ENCODE measurements at places on chromosomes 1 and 21.

- DNase-seq: no peak
Measured at GRCh38 chr1:9792156-9793042, 31.4 kb downstream of the CLSTN1 start.

GRCh38 chr1:16888860-16889816, 6.6 kb upstream of the RNU1-2 start:
- DNase-seq: no peak

DNA sequence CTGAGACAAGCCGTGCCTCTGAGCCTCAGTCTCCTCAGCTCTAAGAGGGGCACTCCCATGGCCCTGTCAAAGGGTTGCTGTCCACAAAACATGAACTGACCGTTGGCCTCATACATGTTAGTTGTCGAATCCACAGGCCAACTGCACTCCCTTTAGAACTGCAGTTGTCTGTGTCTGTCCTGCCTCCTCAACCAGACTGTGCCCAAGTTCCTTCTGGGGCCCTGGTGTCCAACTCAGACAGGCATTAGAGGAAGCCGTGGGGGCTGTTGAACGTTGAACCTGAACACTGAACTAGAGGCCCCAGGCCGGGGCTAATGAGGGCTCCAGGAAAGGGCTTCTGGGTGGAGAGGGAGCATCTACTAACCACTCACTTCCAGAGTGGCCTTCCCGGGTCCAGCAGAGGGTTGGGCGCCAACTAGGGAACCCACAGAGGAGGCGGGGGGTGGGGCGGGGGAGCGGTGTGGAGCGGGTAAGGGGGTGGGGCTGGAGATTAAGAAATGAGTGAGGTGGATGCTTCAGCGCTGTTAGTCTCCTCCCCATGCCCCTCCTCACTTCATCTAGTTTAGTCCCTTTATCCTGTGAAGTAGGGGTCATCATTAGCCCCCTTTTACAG, at the start of gene RAB42:
Gene RAB42 (plus strand): TSS at position 558 of the 613 bp plus-strand sequence. CDS start 247 bp downstream, outside the sequence.
- DNase-seq: no peak

DNA sequence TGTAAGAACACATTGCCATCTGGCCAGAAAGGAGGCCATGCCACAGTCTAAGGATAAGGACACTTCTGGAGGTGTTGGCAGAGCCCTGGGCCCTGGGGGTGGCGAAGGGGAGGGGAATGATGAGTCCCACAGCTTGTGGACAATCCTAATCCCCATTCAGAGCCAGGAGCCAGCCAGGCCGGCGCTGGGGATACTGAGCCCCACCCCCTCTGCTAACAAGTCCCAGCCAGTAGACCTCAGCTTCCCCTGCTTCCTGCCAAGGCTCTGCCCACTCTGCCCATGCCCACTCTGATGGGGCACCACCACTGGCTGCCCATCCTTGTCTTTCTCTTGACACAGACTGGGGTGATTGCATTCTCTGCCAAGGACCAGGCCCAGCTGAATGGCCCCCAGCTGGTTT, 71.9 kb downstream of the NAV1 start:
- DNase-seq: no peak

- DNase-seq: no peak
Measured at GRCh38 chr1:29835406-29835805, 599.1 kb downstream of the PTPRU start.
